IMR-90 (cell line): ENCODE measurements at places on chromosomes 2 and 18.

- peak; percentile 24 for DNase-seq
These were observed 24.2 kb downstream of the LMAN2L start for GRCh38 chr2:96715658-96716057.

DNA sequence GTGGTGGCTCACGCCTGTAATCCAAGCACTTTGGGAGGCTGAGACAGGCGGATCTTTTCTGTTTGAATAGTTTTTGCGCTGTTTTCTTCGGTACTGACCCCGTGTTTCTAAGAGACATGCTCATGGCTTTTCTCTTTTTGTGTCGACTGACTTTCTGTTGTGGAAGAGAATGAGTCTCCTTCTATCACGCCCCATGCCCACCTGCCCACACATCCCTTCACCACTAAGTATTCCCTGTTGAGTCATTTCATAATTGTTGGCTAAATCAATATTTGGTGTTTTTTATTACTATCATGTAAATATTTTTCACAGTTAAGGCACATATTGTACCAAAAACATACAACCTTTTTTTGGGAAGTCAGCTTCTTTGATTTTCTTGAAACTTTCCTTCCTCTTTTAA, 198.8 kb upstream of the TWIST2 start:
- no peak for DNase-seq

GRCh38 chr2:54726940-54727339, 3.5 kb downstream of the EML6 start:
- DNase-seq: no peak

- peak; percentile 49 for DNase-seq
These were observed 88.6 kb upstream of the BCL11A start for GRCh38 chr2:60641811-60642788.

DNA sequence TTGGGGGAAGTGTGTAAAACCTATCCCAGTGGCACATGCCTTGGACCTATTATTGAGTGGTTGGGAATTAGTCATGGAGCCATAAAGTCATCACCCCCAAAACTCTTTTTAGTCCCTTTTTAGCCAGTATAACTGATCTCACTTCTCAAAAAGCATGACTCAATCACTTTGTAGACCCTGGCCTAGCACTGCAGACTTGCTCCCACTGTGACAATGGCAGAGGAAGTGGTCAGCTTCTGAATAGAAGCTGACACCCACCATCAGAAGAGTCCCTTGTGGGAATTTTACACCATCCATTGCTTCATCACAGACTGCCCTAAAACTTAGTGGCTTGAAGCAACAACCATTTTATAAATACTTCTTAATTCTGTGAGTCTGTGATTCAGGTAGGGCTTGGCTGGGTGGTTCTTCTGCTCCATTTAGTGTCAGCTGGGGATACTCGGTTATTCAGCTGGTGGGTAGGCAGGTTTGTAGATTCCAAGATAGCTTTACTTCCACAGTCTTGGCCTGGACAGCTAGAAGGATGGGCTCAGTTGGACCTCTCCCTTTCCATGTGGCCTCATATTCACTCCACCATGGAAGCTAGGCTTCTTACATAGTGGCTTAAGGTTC, 10.8 kb upstream of the ITGA6 start:
- no peak for DNase-seq

DNA sequence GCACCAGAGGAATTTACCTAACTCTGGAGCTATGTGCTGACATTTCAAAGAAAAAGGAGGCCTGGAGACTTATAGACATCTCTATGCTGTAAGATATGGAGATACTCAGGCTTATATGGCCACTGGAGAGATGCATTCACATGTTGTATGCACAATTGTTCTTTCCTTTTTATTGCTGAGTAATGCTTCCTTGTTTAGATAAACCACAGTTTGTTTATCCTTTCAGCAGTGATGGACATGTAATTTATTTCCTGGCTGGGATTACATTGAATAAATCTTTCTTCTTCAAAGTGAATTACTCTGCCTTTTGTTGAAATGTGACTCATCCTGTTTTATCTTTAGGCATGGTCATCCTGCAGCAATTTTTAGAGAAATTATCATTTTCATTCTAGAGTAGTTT, 716.7 kb upstream of the GCFC2 start:
- DNase-seq: no peak

- no peak for DNase-seq
These were observed at the start of gene LONRF2 for GRCh38 chr2:100321866-100322820. TSS of gene LONRF2 (minus strand) at chr2:100322501. CDS start at chr2:100322093, 408 bp downstream.

GRCh38 chr2:229765721-229766120, 51.4 kb upstream of the DNER start:
- DNase-seq: no peak

- peak; percentile 95 for DNase-seq
These were observed 107.6 kb upstream of the MAP3K20 start for GRCh38 chr2:172968061-172968469.

DNA sequence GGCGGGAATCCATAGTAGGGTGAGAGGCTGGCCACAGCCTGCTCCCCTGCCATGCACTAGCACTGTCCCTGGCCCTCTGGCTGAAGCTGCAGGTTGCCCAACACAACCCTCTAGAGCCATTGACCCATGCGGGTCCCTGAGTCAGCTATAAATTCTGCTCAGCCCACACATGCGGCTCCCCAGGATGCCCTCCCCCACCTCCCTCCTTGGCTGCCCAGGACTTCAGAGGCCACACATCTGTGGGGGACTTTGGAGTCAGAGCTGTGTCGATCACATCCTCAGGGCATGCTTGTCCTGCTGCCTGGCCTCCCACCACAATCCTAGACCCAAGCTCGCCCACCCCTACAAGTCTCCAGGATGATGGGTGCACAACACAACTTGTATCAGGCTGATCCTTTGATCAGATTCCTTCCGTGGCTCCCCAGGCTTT, 97.0 kb downstream of the TFCP2L1 start:
- no peak for DNase-seq

DNA sequence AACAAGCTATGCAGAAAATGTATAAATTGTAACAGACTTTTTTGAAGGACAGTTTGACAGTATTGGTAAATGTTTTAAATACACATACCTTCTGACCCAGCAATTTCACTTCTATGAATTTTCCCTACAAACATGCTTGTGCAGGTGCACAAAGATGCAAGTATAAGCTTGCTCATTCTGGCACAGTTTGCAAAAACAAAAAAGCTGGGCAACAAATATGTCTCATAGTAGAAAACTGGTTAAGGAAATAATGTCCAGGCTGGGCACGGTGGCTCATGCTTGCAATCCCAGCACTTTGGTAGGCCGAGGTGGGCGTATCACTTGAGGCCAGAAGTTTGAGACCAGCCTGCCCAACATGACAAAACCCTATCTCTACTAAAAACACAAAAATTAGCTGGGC, 96.9 kb upstream of the NEDD4L start:
- DNase-seq: no peak

DNA sequence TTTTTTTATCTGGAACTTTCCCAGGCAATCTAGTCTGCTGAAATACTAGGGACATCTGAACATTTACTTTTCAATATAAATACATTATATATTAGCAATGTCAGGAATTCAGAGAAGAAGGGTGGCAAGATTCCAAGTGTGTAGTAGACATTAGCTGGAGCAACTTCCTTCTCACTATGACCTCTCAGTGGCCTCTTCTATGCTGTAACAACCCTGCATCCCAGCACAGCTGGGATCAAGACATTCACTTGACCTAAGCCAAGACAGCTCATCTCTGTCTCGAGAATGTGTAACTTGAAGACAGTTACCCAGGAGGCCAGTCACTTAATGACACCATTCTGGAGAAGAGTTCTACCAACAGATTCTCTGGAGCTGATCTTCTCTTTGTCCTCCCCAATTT, 61.7 kb upstream of the RALBP1 start:
- peak; percentile 91 for DNase-seq

DNA sequence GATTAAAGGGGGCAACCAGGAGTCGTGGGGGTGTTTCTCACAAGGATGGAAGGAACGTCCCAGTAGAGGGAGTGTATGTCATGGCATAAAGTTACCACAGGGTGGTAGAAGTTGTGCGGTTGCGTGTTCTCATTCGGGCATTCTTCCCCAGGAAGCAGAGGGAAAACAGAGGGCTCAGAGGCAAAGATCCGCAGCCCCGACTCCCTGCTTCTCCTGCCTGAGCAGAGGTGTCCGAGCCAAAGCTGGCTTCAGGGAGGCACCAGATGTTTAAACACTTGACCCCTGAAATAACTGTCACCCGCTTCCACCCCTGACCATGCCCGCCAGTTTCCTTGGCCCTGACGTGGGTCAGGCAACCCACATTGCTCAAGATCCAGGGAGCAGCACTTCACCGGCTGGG, 83.7 kb downstream of the EN1 start:
- DNase-seq: no peak

- DNase-seq: no peak
These were observed 232.7 kb upstream of the COPS8 start for GRCh38 chr2:236852977-236853374.

DNA sequence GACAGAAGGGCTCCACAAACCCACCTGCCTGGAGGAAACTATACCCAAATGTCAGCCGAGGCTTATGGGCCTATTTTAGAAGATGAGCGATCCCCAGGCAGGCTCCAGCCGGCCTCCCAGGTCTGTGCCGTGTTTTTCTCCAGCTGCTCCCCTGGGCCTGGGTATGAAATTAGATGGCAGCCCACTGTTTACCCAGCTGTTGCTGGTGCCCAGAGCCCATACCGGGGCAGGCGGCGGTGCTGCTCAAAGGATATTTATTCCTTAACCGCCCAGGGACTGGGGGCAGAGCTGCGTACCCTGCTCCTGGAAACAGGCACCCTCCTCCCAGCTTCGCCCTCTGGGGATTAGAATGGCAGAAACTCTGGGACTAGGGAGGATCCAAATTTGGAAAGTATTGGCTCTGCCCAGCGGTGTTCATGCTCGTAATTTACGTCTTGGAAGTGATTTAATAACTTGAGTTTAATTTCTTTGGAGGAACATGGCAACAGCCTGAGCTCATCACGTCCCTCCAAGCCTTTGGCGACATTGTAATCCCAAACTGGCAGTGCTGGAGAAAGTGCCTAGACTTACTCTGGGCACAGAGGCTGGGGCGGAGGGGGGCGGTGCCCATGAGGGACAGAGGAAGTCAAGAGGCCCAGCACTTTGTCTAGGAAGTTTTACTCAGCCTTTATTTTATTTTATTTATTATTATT, 199.2 kb downstream of the KLHL29 start:
- DNase-seq: no peak

GRCh38 chr2:12700989-12701388, 15.7 kb upstream of the TRIB2 start:
- DNase-seq: peak; percentile 52

DNA sequence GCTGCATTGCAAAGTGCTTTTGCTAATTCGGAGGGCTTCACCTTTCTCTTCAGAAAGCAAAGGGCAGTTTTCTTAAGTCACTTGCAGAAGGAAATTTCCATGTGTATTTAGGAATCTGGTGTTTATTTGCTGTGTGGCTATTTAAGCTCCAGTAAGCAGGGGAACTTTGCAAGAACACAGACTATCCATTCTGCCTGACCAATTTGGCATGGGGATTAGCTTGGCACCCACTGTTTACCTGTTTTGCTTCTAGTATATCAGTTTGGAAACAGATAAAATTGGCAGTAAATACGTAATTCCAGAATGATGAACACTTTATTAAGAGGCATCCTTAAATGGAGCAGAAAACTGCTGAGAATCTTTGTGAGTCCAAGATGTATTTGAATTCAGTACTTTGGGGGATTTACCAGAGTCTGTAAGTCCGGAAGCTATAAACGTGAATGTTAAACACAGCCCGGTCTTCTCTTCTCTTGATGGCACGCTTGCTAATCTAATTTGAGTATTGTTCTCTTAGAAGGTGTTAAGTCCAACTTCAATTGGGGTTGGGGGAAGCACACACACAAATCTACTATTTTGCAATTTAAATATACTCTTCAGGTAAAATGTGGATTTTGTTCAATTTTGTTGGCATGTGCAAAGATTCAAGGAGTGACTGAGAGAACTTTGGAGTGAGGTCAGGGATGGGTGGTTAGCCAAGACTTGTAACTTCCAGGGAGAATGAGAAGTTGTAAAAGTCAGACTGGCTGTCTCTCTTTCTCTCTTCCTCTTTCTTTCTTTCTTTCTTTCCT, 650 bp downstream of the ACKR3 start:
- no peak for DNase-seq

DNA sequence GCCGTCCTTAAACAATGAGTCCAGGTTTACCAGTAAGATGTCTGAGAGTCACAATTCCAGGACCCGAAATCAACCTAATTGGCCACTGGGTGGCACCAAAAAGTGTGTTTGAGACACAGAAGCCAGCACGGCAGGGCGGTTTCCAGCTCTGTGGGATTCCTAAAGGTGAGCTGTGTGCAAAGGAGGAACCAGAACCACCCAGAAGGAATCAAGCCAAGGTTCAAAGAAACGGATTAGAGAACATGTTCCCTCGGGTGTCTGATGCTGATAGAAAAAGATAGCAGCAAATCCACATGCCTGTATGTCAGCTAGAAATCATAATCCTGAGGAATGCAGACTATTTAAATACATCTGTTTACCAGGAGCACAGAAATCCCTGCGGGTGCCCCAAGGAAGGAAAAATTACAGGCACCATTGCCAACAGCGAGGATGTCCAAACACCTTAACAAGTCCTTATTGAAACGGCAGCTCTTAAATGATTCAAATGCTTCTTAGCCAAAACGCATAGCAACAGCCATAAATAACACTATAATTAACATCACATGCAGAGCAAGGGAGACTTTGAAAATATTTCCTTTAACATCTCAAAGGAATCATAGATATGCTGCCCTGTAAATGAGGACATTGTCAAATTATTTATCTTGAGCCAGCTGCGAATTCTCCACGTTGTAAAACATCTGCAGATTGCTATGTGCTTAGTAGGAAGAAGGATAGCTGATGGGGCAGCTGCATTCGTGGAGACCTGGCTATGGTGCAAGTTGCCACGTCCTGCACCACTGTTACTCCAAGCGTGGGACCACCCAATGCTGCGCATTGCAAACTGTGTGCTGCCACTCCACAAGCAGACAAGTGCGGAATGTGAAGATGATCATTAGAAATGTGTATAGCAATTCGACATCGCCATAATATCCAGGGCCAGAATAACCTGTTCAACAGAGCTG, 318.7 kb upstream of the NCKAP5 start:
- DNase-seq: peak; percentile 80

DNA sequence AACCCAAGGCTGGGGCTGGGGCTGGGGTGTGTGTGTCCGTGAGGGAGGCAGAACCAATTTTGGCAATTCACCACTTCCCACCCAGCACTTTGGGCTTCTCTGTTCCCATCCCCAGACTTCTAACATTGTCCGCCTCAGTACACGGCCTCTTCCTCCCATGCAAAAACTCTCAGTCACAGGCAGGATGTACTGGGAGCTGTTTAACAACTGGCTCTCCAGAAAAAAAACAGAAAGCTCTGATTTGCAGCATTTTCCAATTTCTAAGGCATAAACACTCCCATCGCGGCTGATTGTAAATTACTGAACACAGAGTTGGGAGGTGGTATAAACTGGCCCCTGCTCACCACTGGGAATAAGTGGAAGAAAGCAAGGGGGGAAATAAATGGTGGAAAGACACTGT, 73.1 kb upstream of the MAP4K3 start:
- no peak for DNase-seq

GRCh38 chr2:45145073-45145899, 136.0 kb upstream of the SIX2 start:
- no peak for DNase-seq

DNA sequence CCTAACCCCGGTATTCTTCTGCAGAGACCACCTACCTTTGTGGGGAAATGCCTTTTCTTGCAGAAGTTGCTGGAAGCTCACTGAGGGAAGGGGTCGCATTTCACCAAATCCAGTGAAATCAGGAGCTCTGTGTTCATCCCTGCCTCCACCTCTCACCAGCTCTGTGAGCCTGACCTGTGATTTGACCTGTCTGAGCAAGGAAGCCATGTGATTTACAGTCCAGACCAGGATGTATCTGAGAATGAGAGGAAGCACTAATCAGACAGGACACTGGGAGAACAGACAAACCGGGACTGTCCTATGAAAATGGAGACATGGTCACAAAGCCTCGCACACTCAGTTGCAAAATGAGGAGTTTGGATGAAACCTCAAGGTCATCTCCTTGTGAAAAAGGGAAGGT, 285.4 kb downstream of the BCL11A start:
- DNase-seq: no peak
